ENCODE measurements at places on chromosomes 1 and 21.

DNA sequence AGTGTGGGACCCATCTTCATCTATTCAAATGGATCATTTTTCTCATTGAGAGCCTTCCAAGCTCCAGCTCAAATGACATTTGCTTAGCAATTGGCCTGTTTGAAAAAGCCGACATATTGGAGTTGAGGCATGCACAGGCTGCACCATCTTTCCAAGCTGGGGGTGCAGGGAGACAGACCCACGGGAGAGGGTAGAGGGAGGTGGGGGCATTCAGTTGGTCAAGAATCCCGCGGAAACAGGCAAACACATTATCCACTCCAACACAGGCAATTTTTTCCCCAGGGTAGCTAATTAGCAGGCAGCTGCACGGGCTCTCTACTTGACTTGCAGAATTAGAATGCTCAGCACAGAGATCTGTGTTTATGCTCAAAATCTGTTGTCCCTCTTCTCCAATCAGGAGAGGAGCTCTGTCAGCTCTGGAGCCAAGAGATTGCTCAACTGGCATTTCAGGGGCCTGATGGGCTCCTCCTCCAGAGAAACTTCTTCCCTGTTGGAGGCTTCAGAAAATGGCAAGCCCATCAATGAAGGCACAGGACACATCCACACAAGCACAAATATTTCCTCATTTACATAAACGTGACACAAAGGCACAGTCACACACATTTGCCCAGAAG is 267.8 kb downstream of the FOXD2 start:
- no peak for DNase-seq

- no peak for DNase-seq
Measured at GRCh38 chr1:167839009-167839408, 74.9 kb downstream of the ADCY10 start.

GRCh38 chr1:71843012-71843411 is 439.3 kb downstream of the NEGR1 start:
- DNase-seq, result no peak

DNA sequence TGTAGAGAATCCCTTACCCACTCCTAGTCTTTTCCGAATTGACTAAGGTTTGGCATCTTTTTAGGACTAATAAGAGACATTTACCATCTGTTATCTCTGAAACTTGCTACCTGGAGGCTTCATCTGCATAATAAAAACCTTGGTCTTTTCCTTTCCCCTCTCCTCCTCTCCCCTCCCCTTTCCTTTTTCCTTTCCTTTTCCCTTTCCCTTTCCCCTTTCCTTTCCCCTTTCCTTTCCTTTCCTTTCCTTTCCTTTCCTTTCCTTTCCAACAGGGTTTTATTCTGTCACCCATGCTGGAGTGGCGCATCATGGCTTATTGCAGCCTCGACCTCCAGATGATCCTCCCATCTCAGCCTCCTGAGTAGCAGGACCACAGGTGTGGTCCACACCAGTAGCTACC is 195.7 kb downstream of the RYR2 start:
- no peak for DNase-seq

DNA sequence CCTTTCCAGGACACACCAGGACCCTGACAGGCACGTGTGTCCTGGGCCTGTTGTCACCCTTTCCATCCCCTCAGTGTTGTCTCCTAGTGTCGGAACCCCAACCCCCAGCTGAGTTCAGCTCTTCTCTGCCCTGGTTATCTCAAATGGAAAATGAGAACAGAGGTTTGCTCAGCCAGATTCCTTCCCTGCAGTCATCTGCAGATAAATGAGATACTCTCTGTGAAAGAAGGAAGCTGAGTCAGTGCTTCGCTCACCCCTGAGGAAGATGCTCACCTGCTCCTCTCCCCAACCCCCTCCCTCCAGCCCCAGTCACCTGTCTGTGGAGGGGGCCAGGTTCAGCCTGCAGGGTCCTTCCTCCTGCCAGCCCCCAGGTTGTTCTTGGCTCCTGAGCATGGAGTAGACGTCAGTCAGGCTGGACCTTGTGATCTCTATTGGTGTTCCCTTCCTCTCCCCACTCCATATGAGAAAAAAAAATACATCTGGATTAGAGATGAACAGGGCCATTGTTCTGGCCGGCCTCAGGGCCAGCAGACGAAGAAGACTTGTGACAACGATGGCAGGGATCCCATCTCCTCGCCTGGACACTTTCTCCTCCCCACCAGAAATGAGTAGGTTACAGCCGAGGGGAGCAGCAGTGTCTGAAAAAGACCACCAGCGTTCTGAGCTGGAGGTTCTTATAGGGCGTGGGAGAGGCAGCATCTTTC is 20.9 kb downstream of the PHGDH start:
- peak; percentile 95 for DNase-seq

- no peak for DNase-seq
Measured at GRCh38 chr21:38838598-38839327, 33.0 kb downstream of the ETS2 start.

GRCh38 chr1:224703702-224704101 is 87.6 kb downstream of the CNIH3 start:
- no peak for DNase-seq

- DNase-seq, result peak; percentile 90
Measured at GRCh38 chr1:88998716-88999115, 6.3 kb upstream of the KYAT3 start.

GRCh38 chr1:219661464-219662092 is 48.7 kb upstream of the ZC3H11B start:
- peak; percentile 93 for DNase-seq

DNA sequence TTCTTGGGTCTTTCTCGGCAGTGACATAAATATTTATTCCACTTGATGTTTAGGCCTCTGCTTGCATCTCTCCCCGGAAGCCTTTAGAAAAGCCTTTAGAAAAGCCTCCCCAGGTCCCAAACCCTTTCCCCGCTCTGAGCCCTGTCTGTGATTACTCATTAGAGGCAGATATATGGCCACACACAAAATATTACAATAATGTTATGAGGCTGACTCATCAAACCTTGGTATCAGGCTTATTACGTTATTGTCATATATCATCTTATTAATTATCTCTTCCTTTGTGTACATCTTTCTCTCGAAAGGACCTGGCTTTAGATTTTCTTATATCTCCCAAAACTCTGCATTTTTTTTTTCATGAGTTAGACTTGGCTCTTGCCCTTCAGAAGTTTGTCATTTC is 69.5 kb downstream of the FGGY start:
- no peak for DNase-seq

DNA sequence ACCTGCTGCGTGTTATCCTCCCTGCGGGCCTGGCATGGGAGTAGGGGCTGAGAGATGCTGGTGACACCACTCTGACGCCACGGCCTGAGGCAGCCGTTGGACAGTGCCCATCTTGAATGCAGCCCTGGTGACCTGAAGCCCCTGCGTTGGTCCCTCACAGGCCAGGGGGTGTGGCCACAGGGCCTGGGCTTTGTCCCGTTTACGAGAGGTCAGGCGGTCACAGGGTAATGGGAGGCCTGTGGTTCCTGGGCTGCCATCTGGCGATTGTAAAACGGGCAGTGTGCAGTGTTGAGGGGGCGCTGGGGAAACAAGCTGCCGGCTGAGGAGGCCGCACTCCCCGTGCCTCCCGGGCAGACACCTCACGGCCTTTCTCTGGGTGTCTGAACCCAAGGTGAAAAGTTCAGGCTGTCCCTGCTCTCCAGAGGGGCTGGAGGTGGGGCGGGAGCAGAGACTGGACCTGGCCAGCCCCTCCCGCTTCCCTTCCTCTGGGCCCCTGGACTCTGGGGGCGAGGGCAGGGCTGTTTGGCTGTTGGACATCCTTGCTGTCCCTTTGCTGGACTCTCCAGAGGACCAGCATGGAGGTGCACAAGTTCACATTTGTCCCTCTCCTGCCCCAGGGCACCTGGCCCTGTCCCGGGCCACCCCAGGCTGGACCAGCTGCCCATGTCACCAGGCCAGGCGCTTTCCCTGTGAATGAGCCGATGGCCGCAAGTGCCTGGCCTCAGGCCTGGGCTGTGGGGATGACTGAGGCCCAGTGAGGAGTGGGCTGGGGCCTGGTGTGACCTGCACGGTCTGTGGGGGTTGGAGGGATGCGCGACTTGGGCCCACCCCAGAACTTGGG is 42.4 kb downstream of the SKI start:
- no peak for DNase-seq

GRCh38 chr1:169091480-169091941 is 15.0 kb upstream of the ATP1B1 start:
- DNase-seq, result peak; percentile 60

GRCh38 chr1:177315261-177315660 is 144.5 kb downstream of the BRINP2 start:
- no peak for DNase-seq

DNA sequence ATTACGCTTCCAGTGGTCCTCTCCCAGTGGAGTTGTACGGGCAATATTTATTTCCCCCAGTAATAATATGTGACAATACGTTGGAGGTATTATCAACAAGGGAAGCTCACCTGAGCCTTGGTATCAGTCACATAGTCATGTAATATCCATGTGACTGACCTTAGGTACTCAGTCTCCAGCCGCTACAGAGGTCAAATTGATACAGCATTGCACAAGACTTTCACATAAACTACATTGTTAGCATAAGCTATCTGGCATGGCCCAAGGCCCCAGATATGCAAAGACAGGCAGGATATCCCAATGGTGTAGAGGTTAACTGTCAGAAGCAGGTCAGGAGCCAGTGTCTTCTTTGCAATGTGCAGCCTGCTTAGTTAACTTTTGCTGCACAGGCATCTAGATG is 15.3 kb upstream of the CHIT1 start:
- DNase-seq, result no peak

DNA sequence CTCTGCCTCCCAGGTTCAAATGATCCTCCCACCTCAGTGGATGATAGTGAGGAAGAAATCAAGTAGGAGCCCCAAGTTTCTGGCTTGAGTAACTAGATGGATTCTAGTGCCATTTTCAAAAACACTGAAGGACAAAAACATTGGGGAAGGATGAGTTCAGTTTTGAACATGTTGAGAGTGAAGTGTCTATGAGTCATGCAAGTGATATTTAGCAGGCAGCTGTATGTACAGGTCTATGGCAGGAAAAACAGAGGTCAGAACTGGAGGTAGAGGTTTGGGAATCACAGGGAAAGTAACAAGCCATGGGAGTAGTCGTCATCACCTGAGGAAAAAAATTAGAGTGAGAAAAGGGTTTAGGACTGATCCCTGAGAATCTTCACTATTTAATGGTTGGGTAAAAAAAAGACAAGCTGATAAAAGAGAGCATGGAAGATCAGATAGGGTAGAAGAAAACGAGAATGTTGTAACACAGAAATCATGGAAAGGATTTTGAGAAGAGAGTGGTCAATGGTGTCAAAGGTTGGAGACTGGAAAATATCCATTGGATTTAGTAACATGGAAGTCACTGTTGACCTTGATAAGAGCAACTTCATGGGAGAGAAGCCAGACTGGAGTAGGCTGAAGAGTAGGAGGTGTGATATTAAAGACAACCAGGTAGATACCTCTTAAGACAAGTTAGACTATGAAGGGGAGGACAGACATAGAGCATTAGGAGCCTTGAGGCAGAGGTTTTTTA is 53.1 kb downstream of the DIPK1A start:
- DNase-seq, result no peak

DNA sequence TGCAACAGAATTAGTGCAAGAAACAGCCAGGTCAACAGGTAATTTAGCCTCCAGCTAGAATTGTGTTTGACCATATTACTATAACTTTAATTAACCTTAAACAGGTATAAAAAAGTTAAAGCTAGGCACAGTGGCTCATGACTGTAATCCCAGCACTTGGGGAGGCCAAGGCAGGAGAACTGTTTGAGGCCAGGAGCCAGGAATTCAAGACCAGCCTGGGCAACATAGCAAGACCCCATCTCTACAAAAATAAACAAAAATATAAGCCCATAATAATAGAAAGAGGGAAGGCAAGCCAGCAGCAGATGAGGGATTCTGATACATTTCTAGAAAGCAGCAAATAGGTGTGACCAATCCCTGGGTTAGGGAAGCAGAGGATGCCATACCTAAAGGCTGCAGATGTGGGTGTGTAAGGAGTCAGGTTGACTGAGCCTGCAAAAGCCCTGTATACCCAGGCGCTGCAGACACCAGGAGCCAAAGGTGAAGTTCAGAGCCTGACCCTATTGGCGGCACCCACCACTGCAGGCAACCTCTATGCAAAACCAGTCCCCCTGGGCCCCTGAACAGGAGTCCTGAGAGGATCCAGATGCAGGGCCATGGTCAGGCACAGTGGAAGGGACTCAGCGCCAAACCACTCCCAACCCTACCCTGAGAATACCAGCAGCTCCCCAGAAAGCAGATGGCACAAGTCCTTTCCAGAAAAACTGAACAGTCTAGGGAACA is 19.3 kb upstream of the LSS start:
- no peak for DNase-seq

DNA sequence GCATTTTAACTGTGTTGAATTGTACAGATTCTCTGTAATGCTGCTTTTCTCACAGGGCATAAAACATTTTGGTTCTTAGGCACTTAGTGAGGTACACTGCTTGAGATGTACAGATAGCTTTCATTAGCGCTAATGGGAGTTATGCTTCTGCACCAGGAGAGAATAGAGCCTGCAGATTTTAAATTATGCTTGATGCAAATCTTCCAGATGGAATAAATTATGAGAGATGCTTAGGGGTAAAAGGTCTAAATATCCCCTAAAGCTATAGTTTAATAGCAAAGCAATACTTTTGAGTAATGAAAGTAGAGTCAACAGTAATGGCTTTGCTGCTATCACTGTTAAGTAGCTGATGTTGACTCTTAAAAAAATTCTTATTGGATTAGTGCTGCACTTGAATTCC is 248.9 kb downstream of the S1PR1 start:
- no peak for DNase-seq

DNA sequence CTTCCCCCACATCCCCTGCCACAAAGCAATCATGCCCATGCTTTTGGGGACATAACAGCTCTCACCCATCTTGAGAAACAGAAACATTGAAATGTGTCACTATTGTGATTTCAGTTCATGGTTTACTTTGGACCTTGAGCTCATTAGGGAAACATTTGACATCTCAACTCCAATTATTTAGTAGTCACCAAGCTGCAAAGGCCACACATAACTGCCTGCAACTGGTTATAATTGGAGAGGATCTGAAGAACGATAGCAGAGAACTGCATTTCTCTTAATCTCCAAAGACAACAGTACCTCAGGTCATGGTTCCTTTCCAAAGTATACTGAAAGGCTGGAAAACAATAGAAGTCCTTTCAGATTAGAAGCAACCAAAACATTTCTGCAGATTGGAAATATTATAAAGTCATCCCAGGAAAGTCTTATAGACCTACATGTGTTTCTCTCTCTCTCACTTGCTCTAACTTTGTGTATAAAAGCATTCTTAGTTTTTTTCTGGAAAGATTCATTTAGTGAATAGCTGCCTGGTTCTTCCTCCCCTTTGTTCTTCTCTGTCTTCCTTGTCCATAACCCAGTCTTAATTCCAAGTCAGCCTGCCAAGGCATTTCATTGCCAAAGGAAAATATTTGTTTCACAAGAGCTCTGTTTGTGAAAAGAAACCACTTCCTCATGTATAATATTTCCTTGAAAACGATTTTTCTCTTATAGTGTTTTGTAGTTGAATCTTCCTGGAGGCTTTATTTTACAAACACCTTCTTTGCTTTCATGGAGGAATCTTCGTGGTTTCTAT is 426.8 kb downstream of the ADGRL2 start:
- DNase-seq, result no peak

DNA sequence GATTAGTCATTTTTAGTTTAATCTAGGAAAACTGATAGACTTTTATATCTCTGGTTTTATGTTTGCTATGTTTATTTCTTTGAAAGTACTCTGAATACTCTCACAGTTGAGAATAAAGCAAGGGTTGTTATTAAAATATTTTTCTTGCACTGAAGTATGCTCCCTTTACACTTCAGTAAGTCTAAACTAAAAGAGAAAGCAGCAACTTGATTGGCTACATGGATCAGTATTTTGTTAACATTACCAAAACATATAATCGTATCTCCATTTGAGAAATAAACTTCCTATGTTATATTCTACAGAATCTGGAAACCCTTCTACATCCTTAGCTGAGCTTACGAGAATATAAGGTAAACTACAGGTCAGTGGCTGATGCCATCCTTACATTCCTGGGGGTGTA is 149.5 kb upstream of the HP1BP3 start:
- no peak for DNase-seq

Measured in pons (tissue), 1 donor.